MM.1S (cell line): ENCODE measurements at places on chromosomes 6 and 20.

GRCh38 chr6:116682334-116682712 lies 1.3 kb downstream of the KPNA5 start:
- no peak for DNase-seq

- DNase-seq = peak; percentile 31
Measured at GRCh38 chr6:108667993-108668392, 107.3 kb downstream of the FOXO3 start.

DNA sequence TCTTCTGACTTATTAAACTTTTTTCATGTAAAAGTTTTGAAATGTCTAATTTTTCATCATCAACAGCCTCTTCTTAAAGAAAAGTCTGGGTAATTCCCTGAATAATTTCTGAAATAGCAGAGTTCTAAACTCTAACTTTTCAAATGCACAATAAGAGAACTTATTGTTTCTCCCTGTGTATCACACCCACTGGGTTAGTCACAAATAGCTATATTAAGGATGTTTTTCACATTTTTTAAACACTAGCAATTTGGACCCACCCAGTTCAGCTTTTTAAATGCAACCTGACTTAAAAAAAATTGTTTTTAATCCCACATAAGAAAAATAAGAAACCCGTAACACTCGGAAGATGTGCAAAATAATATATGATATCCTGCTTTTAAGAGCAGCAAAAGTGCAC lies 61.4 kb upstream of the UTRN start:
- DNase-seq = no peak

- DNase-seq = no peak
Measured at GRCh38 chr6:93786474-93787330, 367.3 kb upstream of the EPHA7 start.

DNA sequence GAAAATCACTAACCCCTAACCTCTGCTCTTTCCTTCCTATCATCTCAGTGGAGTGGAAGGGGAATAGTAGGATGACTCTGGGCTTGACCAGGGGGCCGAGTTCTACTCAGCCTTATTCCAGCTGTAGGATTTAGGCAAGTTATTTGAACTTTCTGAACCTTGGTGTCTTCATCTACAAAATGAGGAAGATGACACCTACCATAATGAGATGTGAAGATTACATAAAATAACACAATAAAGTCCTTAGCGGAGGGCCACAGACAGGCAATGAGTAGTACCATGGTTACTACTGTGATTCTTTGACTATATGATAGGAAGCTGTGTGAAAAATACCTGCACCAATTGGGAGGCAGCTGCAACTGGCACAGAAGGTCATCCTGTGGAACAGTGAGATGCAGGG lies 53.6 kb upstream of the PIM1 start:
- no peak for DNase-seq

- DNase-seq = no peak
Measured at GRCh38 chr6:72561629-72562028, 60.2 kb upstream of the KCNQ5 start.

DNA sequence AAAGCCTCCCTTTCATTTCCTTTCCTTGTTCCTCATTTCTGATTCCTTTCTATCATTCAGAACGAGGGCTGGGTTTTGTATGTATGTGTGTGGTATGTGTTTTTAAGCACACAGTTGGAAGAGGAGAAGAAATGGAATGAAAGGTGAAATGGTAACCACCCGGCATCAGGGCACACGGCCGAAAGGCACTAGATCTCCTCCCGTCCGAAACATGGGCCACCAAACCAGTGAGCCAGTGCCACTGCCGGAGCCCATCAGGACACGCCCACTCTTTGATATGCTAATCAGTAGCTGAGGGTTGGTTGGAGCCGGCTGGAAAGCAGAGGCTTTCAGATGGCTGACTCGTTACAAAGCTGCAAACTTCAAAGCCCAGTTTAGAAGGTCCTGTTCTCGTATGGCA lies 228.6 kb upstream of the JARID2 start:
- DNase-seq = no peak

DNA sequence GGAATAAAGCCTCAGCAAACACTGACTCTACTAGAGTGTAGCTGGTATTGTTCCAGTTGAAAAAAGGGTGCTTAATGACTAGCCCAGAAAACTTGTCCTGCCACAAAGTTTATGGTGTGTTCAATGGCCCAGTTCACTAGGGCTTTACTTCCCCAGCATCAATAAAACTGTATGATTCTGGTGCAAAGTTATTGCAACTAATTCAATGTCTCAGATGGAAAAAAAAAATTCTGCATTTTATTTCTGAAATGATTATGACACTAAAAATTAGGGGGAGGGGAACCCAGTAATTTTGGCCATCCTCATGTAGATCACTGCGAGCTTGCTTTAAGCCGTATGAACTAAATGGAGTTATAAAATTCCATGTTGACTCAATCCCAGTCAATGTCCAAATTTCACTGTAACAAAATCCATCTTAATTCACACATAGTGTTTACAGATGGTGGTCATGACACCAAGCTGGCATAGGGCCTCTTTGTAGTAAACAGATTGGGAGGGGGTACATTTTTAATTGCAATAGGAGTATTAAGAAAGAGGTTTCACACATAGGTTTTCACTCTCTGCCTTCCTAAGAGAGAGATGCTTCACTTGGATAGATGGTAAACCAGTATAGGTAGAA lies 41.2 kb downstream of the PTPRK start:
- no peak for DNase-seq

GRCh38 chr20:77231-77630 lies 10.2 kb upstream of the DEFB125 start:
- DNase-seq = no peak

- no peak for DNase-seq
Measured at GRCh38 chr6:158861686-158862381, 42.7 kb upstream of the EZR start.

DNA sequence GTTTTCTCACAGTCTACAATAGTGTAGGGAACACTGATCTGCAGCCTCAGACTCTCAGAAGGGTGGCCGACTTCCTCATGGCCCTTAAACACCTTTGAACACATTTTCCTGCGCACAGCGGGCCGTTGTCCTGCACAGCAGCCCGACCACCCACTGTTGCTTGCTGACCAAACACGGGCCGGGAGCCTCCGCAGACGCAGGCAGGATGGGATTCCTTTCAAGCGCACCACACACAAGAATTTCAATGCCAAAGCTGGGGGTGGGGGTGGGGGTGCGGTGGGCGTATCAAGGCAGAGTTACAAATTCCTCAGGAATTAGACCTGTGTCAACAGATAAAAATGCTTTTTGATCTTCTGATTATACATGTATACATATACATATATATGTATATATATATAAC lies 74.5 kb downstream of the HUS1B start:
- DNase-seq = no peak

DNA sequence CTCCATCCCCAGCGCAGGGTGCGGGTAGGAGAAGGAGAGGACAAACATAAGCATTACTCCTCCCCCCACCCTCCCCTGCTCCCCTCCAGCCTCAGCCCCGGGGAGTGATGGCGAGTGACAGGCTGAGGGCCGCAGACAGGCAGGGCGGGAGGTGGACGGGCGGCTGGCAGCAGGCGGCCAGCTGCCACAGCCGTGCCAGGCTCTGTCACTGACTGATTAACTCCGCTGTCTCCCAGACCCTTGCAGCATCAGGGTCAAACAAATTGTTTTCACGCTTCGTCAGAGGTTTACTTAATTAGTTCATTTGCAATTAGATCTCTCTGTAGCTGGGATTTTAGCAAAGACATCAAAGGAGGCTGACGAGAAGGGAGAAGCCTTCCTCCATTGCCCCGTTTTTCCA lies 41.9 kb downstream of the FOXP4 start:
- no peak for DNase-seq

DNA sequence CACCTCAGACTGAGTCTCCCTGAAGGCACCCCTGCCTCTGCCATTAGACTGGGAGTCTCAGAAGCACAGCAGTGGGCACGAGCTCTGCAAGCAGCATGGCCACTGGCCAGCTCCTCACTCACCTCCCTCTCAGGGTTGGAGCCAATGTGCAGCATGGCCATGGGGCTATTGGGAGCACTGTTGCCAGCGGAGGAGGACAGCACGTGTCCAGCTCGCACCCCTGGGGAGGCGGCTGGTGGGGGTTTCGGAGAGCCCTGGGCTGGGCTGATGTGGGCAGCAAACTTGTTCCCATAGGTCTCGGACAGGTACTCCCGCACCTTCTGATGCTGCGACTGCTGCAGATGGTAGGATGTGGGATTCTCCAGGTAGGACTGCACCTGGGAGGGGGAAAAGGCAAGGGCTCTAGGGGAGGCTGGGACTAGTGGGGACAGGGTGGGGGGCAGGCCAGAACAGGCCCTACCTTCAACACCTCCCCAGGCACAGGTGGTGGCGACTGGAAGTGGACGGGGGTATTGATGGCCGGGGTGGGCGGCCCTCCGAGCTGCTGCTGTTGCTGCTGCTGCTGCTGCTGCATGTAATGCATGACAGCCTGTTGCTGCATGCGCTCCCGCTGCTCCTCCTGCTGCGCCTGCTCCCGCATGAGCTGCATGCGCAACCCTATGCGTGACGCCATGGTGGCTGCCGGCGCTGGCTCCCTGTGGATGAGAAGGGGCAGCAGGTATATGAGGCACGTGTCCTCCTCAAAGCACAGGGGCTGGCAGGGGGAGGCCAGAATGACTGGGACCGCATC lies 44.7 kb downstream of the TFEB start:
- DNase-seq = no peak

- no peak for DNase-seq
Measured at GRCh38 chr6:105035299-105035698, 78.4 kb downstream of the LIN28B start.

DNA sequence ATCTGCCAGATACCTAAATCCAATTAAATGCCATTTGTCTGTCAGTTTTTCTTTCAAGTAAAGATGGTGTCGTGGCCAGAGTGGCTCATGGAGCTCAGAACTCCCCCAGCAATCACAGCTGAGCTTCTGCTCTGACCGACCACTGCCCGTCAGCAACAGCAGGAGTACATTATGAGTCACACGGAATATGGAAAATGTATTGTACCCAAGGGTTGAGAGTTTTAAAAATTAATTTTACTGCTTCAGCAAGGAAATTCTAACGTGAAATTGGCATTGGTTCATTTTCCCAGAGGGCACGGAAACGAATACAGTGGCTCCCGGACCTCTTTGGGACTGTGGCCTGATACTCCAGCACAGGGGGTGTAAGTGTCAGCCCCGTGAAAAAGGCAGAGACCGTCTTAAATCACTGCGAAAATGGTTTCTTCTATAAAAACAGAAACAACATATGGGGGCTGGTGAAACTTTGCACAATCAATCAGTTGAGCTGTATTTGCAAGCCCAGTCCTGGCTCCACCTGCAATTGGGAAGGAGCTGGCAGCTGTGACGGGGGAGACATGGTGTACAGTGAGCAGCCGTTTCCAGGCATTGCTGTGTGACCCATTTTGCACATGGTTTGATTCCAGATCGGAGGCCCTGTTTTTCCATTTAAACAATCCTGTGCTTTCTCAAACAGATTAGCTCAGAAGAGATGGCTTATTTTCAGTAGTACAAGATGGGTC lies 12.8 kb downstream of the NPEPL1 start:
- no peak for DNase-seq

DNA sequence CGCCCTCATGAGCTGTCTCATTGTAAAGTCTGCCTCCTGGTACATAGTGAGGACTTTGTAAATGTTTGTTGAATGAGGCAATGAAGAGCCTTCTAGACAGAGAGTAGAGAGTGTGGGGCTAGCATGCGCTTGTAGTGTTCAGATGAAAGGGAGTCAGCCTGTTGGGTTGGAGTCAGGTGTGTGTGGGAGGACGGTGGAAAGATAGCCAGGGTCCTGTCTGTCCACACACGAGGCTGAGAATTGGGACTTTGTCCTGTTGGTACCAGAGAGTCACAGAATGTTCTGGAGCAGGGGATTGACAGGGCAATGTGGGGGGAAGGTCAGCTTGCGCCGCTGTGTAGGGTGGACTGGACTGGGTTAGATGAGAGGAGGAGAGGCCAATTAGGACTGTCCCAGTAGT lies 58.6 kb downstream of the RIOK1 start:
- DNase-seq = no peak

- peak; percentile 19 for DNase-seq
Measured at GRCh38 chr6:50602292-50602691, 111.0 kb upstream of the TFAP2D start.

DNA sequence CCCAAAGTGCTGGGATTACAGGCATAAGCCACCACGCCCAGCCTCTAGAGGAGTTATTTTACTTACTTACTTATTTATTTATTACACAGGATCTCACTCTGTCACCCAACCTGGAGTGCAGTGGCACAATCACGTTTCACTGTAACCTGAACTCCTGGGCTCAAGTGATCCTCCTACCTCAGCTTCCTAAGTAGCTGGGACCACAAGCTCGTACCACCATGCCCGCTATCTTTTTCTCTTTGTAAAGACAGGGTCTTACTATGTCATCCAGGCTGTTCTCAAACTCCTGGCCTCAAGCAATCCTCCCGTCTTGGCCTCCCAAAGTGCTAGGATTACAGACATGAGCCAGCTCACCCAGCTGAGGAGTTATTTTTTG lies 1.6 kb upstream of the TRIB3 start:
- DNase-seq = no peak

- no peak for DNase-seq
Measured at GRCh38 chr6:169543704-169544103, 158.1 kb downstream of the WDR27 start.

DNA sequence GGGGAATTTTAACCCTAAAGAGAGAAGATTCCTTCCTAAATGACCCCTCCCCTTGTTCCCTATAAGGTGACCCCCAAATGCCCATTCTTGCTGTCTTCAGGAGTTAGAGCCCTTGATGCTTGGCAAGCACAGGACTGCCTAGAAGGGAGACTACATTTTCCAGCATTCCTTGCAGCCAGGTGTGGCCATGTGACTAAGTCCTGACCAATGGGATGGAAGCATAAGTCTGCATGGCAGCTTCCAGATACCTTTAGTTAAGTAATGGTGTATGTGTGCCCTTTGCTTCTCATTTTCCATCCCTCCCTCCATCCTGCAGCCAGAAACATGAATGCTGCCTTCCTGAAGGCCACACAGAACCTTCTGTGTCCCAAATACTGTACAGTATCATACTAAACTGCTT lies 5.5 kb downstream of the BFSP1 start:
- DNase-seq = peak; percentile 47

- no peak for DNase-seq
Measured at GRCh38 chr20:37426106-37426505, 80.2 kb downstream of the SRC start.

- no peak for DNase-seq
Measured at GRCh38 chr20:54131675-54132611, 41.8 kb downstream of the CYP24A1 start.

DNA sequence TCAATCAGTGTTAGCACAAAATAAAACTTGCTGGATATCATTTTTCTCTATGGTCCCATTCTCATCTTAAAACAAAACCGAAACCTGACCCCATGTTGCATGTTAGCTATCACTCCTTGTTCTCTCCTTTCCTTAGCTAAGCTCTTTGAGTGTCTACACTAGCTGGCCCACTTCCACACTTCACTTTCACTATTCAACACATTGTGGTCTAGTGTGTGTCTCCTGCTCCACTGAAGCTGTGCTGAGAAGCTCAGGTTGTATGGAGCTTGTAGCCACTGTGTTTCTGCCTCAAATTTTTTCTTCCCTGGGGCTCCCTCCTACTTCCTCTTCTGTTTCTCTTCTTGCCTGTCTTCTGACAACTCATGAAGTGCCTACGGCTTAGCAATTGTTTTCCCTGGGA lies 223.0 kb downstream of the NKAIN2 start:
- no peak for DNase-seq
